ENCODE measurements at places on chromosomes 4 and X.

- no peak for DNase-seq
Observed at GRCh38 chrX:102517326-102517725, 787 bp upstream of the TMSB15A start.

GRCh38 chr4:89420507-89420906 lies 112.9 kb upstream of the GPRIN3 start:
- no peak for DNase-seq

- DNase-seq = no peak
Observed at GRCh38 chr4:960140-960635, 13.2 kb downstream of the DGKQ start.

- DNase-seq = no peak
Observed at GRCh38 chr4:147789596-147789995, 57.7 kb downstream of the ARHGAP10 start.

- DNase-seq = no peak
Observed at GRCh38 chr4:8502371-8502770, 61.8 kb downstream of the TRMT44 start.

DNA sequence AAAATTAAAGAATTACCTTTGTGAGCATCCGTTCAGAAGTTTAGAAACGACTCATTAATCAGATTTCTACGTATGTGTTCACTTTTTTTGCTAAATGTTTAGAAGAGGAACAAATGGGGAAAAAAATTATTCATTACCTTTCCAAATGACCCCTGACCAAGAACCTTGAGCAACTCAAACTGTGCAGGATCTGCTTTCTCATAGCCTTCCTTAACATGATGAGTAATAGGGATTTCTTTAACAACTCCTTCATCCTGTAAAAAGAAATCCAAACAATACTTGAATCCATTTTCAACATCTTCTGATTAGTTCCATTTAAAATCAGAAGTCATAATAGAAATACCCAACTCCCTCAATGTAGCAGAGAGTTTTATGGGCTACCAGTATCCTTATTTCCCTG lies 32.1 kb downstream of the RPS6KA6 start:
- no peak for DNase-seq

DNA sequence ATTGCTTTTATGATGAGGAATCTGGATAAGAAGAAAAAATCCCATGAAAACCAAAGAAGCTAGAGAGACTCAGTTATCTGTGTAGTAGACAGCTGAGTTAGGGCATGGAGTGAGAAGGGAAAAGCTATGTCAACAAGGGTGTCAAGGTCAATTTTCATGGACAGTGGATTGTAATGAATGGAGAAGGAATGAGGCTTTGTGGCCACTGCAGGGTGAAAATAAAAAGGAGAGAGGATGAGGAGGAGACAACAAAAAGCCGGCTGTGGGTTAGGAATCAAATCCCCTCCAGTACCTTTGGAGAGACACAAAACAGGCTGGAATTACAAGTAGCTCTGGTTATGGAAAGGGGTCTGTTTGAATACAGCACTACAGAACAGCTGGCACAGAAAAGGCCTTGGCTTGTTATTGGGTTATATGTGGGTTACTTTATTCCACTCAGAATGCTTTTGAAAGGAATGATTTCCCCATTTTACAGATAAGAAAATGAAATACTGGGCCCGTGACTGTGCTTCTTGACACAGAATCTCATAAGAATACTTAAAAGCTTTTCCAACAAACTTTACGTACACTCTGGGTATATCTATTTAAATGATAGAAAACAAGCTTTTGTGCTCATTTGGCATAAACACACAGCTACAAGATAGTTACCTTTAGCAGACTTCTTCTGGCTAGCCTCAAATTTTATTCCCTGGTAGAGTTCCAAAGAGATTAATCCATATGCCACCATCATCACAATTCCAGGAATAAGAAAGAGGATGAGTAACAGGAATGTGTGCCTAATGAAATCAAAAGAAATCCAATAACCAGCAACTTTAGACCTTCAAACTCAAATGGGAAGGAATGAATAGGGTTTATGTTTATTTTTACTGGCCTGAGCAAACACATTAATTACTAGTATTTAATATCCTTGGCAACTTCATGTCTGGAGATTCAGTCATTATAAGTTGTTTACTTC lies 7.5 kb downstream of the CCKAR start:
- DNase-seq = no peak

GRCh38 chr4:147366164-147366563 lies 114.7 kb upstream of the EDNRA start:
- no peak for DNase-seq

GRCh38 chr4:5990446-5991160 lies 27.6 kb downstream of the C4orf50 start:
- no peak for DNase-seq

All from substantia nigra (tissue), 51 donors.